ENCODE measurements at places on chromosomes 1 and 21. TPM values are rescaled to one million over a fixed set of nuclear protein-coding genes. Genes with fewer than 3 reads are reported as not detected.

DNA sequence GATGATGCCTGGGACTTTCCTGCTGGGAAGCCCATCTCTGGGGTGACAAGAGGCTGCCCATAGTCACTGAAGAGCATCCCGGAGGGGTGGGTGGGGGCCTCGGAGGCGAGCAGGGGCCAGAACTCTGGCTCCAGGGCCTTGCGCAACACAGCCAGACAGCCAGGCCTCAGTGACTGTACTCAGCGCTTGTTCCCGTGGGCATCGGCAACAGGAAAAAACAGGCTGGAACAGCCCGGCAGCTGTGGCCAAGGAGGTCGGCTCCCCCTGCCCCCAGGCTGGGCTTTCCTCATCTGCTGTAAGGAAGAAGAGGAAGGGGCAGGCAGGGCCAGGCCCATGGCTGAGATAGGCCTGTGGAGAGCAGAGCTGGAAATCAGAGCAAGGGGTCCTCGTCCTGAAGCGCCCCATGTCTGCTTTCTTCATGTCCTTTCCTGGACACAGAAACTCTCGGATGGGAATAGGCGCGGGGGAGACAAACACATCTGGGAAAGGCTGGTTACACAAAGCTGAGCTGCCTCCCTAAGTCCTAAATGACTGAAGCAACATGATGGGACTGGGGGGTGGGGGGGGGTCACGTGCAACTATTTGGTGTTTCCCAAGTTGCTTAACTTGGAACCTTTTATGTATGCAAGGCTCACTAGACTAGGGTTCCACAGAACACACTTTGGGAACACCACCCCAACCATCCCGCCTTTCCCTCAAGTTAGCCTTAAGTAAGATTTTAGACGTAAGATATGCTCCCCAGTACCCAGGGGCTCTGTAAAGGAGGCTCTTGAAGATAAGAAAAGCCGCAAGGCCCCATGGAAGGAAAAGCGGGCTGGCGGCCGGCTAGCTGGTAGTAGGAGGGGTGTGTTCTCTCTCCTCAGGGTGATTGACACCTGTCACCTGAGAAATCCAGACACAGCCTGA is 30.7 kb downstream of the HSPG2 start:
- no peaks in the 10 kb centered on the region for H3K27me3 ChIP-seq
- no peak overlapping the region for H3K4me3 ChIP-seq
- peaks cover 88% of the 10 kb centered on the region for H3K4me1 ChIP-seq

- no peaks in the 10 kb centered on the region for H3K4me1 ChIP-seq
- no peaks in the 10 kb centered on the region for H3K27me3 ChIP-seq
- H3K27ac ChIP-seq, result no peak overlapping the region
- no peaks in the 10 kb centered on the region for H3K36me3 ChIP-seq
- H3K4me3 ChIP-seq, result no peak overlapping the region
These were observed 29.5 kb upstream of the CR2 start for GRCh38 chr1:207424570-207425131.

- H3K27me3 ChIP-seq, result no peaks in the 10 kb centered on the region
- H3K4me3 ChIP-seq, result no peak overlapping the region
- DNase-seq, result no peak
- no peak overlapping the region for H3K27ac ChIP-seq
These were observed 27.7 kb downstream of the VASH2 start for GRCh38 chr1:212977781-212978645.

DNA sequence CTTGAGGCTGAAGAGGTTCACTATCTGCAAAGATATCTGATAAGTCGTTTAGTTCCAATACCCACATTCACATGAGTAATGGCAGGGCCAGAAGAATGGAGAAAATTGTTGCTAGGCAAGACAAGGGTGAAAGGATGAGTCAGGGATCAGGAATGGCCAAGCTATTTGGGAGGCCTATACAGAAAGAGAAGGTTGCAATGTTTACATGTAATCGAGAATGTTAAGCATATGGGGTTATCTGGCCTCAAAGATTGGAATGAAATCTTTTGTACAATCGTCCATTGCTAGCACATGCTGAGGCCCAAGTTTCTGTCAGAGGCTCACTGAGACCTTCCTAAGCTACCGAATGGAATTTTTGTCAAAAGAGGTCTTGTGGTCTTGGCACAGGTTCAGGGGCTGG is 299.9 kb upstream of the PLD5 start:
- DNase-seq, result no peak
- no peaks in the 10 kb centered on the region for H3K4me1 ChIP-seq
- no peak overlapping the region for H3K27ac ChIP-seq
- no peak overlapping the region for H3K4me3 ChIP-seq
- H3K36me3 ChIP-seq, result no peaks in the 10 kb centered on the region

The TMEM201 gene
- total RNA-seq, result 7.6 TPM

The PRDM16 gene
- total RNA-seq, result 15.7 TPM
